ENCODE measurements at places on chromosomes 5 and 9.

GRCh38 chr9:20526500-20527319, 95.6 kb downstream of the MLLT3 start:
- DNase-seq: no peak

DNA sequence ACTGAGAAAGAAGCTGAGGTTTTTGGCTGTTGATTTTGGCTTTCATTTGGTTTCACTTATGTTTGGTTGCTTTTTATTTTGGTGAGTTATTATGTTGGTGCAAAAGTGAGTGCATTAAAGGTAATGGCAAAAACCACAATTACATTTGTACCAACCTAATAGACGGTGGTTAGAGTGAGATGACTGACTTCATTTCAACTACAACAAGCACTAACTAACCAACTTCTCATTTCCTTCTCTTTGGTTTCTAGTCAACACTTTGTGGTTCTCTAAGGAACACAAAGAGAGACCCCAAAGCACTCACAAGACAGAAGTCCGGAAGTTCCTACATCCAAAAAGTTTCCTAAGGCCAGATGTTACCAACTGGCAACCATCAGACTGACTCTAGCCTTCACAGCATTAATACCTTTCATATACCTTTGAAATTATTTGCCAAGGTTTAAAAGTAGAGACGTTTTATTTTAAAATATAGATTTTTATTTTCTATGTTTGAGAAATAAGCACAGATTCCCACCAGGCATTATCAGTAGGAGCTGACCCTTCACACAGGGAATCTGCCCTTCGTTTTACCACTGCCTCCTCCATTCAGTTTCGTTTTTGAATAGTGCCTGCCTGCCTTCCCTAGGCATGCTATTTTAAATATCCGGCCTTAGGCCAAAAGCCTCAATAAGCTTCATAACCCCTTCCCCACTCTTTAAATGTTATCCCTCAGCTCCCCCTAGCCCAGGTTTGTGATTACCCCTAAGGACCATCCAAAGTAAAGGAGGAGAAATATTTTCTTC, 301.1 kb upstream of the PTGER4 start:
- DNase-seq: no peak

GRCh38 chr5:76688836-76689235, 27.1 kb upstream of the F2R start:
- no peak for DNase-seq

GRCh38 chr9:77810047-77810446, 161.9 kb upstream of the GNA14 start:
- no peak for DNase-seq

- no peak for DNase-seq
Measured at GRCh38 chr9:80369641-80370040, 797.9 kb downstream of the TLE4 start.

DNA sequence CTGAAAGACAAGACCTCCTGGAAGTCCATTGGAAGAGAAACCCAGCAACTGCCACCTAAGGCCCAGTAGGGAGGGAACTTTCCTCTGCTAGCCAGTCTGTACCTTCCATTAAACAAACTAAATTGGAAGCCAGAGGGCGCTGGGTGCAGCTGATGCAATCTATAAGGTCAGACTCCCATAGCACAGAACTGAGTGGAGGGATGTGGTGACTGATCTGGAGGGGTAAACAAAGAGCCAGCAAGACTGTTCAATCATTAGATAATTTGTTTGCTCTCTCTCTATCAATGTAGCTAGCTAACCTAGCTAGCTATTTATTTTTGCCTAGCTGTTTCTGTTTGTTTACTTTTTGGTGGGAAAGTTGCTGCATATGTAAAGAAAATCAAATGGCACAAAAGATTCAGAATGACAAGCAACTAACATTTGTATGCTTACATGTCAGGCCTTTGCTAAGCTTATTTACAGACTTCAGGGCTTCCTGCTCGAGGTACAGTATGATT, 291.8 kb upstream of the DAB2 start:
- DNase-seq: peak; percentile 39

DNA sequence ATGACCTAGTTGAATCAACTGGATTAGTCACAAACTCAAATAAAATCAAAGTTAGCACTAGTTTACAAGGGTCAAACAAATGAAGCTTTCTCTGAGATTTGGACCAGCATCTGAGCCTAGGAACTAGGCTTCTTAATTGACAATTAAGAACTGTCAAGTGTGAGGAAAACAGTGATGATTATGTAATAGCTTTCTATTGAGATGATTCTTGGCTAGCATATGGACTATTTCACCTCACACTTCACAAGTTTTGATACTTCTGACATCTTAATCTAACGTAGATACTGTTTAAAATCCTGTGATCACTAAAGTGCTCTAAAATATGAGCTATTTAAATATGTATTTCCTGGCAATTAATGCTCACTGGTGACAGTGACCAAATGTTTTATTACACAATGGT, 542.9 kb downstream of the EFNA5 start:
- no peak for DNase-seq

DNA sequence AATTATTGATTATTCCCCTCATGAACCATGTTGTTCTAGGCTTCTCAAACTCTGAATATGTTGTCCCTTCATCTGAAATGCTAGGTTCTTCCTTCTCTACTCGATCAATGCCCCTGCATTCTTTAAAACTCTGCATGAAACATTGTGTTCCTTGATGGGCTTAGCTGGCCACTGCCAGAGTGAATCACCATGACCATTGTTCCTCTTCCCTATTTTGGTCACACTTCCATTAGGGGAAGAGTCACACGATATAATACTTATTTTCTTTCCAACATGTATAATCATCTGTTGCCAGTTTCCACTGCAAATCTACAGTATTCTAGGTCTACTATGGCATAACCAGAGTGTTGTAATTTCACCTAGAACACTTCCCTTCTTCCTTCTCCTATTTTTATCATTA, 247.9 kb downstream of the TRPM3 start:
- DNase-seq: no peak

- DNase-seq: no peak
Measured at GRCh38 chr9:137078701-137079400, 1.5 kb downstream of the UAP1L1 start.

- DNase-seq: peak; percentile 58
Measured at GRCh38 chr9:93119953-93120845, 13.9 kb downstream of the NINJ1 start.

DNA sequence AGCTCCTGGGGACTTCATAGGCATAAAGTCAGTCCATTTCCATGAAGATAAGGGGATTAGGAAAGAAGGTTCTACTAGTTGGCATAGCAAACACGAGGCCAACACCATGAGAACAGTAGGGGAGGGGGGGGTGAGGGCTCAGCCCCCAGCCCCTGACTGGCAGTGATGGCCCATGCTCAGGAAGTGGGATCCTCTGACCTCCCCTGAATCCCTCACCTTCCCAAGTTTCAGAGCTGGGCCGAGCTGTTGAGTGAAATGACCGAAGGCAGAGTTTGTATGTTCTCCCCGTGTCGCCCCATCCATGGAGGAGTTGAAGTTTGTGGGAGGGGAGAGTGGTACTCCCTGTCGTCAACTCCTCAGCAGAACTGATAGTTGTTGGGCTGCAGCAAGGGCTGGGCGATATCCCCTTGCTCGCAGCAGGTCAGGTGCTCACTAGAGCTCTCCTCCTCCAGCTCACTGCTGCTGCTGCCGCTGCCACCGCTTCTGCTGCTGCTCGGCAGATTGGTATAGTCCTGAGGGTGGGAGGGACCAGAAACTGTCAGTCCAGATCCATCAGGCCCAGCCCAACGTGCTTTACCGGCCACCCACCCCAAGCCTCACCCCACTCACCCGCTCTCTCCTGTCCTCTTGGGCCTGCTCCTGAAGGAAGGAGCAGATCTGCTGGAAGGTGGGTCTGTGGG, 32.5 kb downstream of the CSF1R start:
- DNase-seq: no peak

Measured in activated T-cell treated with anti-CD3 and anti-CD28 coated beads, Interleukin-2, amount 50 U/mL, for 72 hours (primary cell).